D721Med (cell line): ENCODE measurements at places on chromosomes 5 and 9.

DNA sequence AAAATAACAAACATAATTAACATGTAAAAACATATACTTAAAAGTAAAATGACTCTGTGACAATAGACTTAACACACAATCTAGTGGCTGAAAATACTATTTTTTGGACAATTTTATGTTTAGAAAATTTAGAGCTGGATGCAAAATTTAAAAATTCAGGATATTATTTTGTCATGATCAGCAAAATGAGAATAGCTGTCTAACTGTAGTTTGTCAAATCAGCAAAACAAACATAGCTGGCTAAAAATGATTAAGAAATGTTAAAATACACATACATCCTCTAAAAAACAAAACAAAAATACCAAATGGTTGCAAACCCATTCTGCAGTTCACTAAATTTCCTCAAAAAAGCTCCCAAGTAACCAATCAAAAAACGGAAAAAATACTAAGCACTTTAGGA lies 18.6 kb downstream of the C9orf72 start:
- no peak for DNase-seq

GRCh38 chr9:13598738-13599137 lies 319.2 kb upstream of the MPDZ start:
- DNase-seq: no peak

- DNase-seq: no peak
These were observed 142.9 kb downstream of the DIRAS2 start for GRCh38 chr9:90499761-90500160.

DNA sequence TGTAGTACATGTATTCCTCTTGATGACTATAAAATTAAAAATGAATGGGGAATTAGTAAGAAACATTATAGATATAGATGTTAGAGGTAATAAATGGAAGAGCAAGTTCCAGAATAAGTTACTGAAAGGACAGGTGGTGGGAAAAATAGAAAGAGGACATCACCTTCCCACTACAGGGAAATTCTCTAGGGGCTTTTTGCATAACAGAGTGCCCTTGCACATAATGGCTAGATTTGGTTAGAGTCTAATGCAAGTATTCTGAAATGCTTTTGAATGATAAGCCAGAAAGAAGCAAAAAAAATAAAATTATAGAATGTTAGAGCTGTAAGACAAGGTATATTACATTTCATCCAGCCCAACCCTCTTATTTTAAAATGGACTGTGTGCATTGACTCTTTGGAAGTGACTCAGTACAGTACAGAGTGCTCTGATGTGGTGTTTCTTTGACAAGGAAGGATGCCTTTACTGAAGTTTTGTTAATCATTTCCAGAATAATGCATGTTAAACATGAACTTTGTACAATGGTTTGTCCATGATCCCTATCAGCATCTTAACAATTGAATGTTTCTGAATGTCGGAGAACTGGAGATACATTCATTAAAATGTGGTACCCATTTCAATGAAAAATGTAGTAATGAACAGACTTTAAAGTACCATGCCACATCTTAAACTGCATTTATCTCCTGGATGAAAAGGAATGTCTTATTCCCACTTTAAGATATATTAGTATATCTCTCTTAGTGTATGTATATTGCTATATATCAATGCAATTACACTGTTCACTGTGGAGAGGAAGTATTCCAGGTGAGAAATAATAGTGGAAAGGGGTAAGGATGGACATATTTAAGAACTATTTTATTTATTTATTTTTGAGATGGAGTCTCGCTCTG lies 391.1 kb downstream of the ADGRV1 start:
- DNase-seq: no peak

- no peak for DNase-seq
These were observed 177.2 kb downstream of the MAPKAP1 start for GRCh38 chr9:125529589-125530515.

GRCh38 chr5:81790336-81790735 lies 39.4 kb upstream of the SSBP2 start:
- no peak for DNase-seq

DNA sequence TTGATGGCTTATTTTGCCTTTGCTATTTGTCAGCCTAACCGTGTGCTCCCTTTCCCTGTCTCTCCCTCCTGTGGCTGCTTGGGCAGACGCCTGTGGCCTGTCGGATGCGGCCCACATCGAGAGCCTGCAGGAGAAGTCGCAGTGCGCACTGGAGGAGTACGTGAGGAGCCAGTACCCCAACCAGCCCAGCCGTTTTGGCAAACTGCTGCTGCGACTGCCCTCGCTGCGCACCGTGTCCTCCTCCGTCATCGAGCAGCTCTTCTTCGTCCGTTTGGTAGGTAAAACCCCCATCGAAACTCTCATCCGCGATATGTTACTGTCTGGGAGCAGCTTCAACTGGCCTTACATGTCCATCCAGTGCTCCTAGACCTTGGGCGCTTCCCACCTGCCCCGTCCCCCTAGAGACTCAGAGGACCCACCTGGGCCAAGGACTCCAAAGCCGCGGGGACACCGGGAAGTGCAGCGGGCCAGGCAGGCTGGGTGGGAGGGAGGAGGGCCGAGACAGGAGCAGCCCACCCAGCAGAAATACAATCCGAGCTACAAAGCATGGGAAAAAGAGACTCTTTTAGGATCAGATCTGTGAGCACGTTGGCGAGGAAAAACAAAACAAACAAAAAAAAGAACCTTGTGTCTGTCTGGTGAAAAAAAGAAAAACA lies 10.6 kb downstream of the NR2F1 start:
- no peak for DNase-seq

DNA sequence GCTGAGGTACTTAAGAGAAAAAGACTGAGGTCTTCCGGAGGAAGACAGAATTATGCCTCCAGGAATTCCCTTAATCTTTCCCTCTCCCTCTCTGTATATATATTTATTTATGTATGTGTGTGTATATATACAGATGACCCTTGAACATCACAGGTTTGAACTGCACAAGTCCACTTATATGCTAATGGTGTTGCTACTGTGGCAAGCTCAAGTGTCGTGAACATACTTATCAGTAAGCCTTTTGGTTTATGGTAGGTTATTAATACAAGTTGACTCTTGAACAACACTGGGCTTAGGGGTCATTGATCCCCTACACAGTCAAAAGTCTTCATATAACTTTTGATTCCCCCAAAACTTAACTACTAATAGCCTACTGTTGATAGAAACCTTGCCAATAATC lies 106.8 kb downstream of the NUDT12 start:
- no peak for DNase-seq

GRCh38 chr5:1659100-1659981 lies 135.6 kb upstream of the LPCAT1 start:
- DNase-seq: no peak

DNA sequence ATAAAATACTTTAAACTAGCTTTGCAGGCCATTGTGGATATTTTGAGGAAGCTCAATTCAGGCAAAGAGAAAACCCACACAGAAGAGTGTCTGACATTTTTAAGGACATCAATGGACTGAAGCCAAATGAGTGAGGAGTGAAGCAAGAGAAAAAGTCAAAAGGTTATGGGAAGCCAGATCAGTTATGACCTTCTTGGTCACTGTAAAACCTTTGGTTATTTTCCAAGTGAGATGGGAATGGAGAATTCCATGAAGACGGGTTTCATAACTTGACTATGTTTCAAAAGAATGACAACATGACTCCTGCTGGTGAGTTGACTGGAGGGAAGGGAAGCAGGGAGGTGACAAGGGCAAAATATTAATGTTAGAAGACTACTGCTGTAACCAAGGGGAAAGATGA lies 585.2 kb downstream of the EFNA5 start:
- DNase-seq: no peak

DNA sequence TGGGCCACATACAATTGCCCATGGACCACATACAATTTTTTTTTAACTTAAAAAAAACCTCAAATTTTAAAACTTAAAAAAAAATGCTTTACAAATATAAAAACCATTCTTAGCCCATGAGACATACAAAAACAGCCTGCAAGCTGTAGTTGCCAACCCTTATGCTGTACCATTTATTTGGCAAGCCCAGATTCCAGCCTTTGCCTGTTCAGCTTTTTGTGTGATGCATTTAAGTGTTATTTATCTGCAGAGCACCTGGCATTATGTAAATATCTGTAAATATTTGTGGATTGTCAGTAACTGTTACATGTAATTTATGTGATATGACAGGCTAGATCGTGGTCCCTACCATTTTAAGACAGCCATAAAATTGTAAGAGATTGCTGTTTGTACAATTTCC lies 32.6 kb downstream of the HEXB start:
- no peak for DNase-seq

- DNase-seq: no peak
These were observed 391.0 kb downstream of the ICE1 start for GRCh38 chr5:5813441-5813840.

GRCh38 chr5:149410071-149410470 lies 31.0 kb upstream of the IL17B start:
- DNase-seq: no peak

DNA sequence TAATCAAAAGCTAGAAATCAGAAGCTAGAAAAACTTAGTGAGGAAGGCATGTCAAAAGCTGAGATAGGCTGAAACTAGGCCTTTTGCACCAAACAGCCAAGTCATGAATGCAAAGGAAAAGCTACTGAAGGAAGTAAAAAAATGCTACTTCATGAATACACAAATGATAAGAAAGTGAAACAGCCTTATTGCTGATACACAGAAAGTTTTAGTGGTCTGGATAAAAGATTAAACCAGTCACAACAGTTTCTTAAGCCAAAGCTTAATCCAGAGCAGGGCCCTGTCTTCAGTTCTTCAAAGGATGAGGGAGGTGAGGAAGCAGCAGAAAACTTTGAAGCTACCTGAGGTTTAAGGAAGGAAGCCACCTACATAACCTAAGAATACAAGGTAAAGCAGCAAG lies 102.5 kb upstream of the SH3GL2 start:
- no peak for DNase-seq

DNA sequence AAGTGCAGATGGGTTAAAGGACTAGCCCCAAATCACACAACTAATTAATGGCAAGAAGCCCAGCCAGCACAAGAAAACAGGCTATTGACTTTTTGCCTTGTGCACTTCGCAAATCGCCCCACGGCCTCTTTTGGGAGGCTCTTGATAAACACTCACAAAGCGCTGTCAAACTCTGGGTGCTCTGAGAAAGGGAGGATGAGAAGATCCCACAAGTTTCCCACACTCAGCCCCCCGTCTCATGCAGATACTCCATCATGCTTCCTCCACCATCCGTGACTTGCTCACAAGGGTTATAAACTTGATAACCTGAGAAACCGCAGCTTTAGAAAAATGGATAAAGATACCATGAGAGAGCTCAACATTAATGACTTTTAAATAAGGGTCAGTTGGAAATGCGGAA lies 219.7 kb downstream of the EBF1 start:
- no peak for DNase-seq

- DNase-seq: no peak
These were observed 348.1 kb downstream of the ELAVL2 start for GRCh38 chr9:23477908-23478307.

- no peak for DNase-seq
These were observed 320.1 kb downstream of the MTRR start for GRCh38 chr5:8188874-8189565.

DNA sequence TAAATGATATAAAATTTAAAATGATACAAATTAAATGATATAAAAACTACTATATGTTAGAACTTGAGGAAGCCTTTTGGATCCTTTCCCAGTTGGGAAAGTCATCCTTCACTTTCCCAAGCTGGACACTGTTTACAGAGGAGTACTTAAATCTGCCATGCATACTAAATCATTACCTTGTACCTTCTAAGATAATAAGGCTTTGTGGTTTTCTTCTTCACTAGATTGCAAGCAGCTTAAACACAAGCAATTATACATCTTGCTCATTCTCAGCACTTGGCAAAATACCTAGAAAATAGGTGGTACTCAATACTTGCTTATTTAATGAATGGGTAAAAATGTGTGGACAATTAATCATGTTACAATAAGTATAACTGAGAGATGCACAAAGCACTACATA lies 666.8 kb downstream of the PTPRD start:
- DNase-seq: no peak

DNA sequence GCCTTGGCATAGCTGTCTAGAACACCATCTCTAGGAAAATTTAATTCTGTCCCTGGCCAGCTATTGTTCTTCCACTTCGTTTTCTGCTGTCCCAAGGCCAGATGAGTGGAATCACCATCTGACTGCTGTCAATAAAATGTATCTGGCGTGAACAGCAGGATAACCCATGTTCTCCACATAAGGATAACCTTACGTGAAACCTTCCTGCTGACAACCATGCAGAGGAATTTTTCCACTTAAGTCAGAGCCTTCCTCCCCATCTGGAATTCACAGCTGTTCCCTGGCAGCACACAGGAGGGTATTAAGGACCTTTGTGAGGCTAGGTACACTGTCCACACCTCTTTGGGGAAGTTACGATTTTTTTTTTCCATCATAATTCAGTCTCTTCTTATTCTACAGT lies 28.6 kb downstream of the RNF44 start:
- no peak for DNase-seq
